Aorta (tissue), 5 donors: ENCODE measurements at places on chromosomes 2 and 18. TPM values are rescaled to one million over a fixed set of nuclear protein-coding genes. Genes with fewer than 3 reads are reported as not detected.

DNA sequence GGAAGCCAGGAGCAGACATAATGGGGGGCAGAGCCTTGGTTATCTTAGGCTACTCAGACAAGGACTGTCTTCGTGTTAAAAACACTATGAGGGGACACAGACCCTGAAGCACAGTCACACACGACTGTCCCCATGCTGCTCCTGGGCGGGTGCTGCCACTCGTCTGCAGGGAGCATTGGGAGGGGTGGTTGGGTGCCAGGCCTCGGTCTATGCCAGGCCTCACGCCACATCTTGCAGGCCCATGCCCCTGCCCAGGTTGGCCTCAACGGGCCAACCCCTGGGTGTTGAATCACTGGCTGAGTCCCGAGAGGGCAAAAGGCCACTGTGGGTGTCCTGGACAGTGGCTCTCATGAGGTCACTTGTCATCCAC is 97.9 kb downstream of the USP40 start:
- no peaks in the 10 kb centered on the region for H3K36me3 ChIP-seq
- H3K27ac ChIP-seq, result no peak overlapping the region
- no peaks in the 10 kb centered on the region for H3K4me1 ChIP-seq
- peak; percentile 74 for DNase-seq
- H3K4me3 ChIP-seq, result no peak overlapping the region

Gene ELOA2
- not detected for total RNA-seq

GRCh38 chr2:7432436-7432835 is 515.2 kb downstream of the RNF144A start:
- no peaks in the 10 kb centered on the region for H3K36me3 ChIP-seq
- H3K27ac ChIP-seq, result no peak overlapping the region
- H3K27me3 ChIP-seq, result no peaks in the 10 kb centered on the region

DNA sequence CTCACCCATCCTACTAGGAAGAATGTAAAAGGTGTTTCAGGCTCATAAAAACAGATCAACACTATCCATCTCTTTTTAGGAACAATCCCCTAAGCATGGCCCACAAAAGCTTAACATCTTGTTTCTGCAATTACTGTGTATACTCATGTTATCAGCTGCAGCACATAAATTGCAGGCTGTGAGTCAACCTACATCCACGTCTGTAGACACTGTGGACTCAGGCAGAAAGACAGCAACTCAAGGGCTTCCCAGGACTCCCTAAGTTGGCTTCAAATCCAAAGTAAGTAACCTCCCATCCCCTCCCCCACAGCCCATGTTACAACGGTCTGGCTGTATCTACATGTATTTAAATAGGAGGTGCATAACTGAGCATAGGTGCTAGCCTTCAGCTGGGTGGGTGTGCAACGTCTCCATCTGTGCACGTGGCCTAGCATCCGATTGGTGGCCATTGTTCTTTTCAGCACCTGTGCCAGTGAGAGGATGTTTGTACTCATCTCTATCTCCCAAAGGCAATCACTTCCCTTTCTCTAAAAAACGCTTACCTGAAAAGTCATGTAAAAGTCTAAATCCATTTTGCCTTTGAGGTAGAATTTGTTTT is 30.1 kb downstream of the UXS1 start:
- DNase-seq, result no peak
- H3K4me3 ChIP-seq, result no peak overlapping the region
- no peak overlapping the region for H3K27ac ChIP-seq
- no peaks in the 10 kb centered on the region for H3K27me3 ChIP-seq

DNA sequence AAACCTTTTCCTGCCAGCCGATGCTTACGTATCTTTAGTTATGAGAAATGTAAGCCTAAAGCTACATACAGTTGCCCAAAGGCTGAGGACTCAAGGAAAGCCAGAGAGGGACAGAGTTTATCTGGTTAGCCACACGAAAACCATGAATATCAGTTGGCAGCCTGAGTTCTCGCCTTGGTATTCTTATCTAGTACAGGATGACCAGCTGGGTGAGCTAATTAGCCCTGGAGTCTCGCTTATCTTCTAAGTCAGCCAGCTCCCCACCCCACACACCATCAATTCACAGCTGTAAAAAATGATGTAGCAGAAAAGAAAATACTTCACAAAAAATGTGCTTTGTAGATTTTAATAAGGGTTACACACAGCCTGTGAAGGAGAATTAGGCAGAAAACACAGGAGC is 617.5 kb upstream of the SOX11 start:
- no peak overlapping the region for H3K27ac ChIP-seq
- DNase-seq, result no peak
- H3K36me3 ChIP-seq, result no peaks in the 10 kb centered on the region
- H3K27me3 ChIP-seq, result no peaks in the 10 kb centered on the region
